ENCODE measurements at places on chromosomes 3 and 15. TPM values are rescaled to one million over a fixed set of nuclear protein-coding genes. Genes with fewer than 3 reads are reported as not detected.
A peak's percentile ranks its signal among the peaks of the same experiment; 100 is the strongest.

- H3K27me3 ChIP-seq = no peaks in the 10 kb centered on the region
- DNase-seq = no peak
- no peak overlapping the region for H3K4me3 ChIP-seq
- no peaks in the 10 kb centered on the region for H3K4me1 ChIP-seq
- H3K36me3 ChIP-seq = no peaks in the 10 kb centered on the region
Observed at GRCh38 chr15:60352525-60352924, 45.3 kb downstream of the ANXA2 start.

FAM81A gene
- 4.4 TPM for total RNA-seq

DNA sequence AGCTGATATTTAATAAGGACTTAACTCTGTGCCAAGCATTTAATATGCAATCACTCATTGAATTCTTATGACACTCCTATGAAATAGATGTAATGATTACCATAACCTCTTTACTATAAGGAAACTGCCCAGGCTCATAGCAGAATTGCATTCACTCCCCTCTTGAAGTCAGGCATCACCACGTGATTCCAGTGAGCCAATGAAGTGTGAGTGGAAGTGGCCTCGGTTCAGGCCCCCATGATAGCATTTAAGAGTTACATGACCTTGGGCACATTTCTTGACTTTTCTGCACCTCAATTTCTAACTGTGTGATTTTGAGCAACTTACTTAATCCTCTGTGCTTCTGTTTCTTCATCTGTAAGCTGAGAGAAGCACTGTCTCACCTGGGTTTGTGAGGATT is 62.8 kb upstream of the CLDN18 start:
- no peak overlapping the region for H3K4me3 ChIP-seq
- H3K36me3 ChIP-seq = no peaks in the 10 kb centered on the region
- H3K27me3 ChIP-seq = no peaks in the 10 kb centered on the region
- H3K27ac ChIP-seq = no peak overlapping the region
- DNase-seq = no peak
- no peaks in the 10 kb centered on the region for H3K4me1 ChIP-seq

DNA sequence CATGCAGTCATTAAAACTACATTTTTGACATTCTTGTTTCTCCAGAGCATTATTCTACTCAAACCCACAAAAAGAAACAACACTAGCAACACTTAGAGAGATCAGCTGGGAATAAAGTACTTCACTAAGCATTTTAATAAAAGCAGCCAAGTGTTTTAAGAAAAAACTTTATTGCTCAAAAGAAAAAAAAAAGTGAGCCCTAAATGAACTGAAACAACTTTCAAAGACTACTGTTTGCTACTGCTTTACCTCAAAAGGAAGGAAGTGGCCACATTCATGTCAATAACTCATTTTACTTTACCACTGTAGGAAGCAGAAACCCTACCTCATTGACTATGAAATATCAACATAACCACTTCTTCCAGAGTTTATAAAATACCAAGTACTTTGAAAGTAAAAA is 91.3 kb downstream of the UACA start:
- no peaks in the 10 kb centered on the region for H3K4me1 ChIP-seq
- no peaks in the 10 kb centered on the region for H3K36me3 ChIP-seq
- DNase-seq = no peak
- no peaks in the 10 kb centered on the region for H3K27me3 ChIP-seq
- H3K4me3 ChIP-seq = no peak overlapping the region
- no peak overlapping the region for H3K27ac ChIP-seq

DNA sequence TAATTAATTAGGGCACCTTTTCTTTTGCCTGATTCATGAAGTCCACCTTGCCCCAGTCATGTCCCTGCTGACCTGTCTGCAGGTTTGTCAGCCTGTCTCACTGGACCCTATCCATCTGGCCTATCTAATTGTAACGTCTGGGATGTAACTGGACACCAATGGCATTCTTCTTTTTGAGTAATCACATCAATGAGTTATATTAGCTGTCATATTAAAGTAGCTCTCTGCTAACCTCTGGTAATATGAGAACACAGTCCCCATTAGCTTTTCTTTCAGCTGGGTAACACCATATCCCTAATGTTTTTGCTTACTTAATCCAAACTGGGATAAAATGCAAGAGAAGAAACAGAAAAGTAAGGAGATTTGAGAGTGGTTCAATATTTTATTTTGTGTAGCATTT is 166.2 kb upstream of the VEPH1 start:
- no peak for DNase-seq
- no peak overlapping the region for H3K27ac ChIP-seq
- no peaks in the 10 kb centered on the region for H3K27me3 ChIP-seq
- no peak overlapping the region for H3K4me3 ChIP-seq
- H3K4me1 ChIP-seq = no peaks in the 10 kb centered on the region
- H3K36me3 ChIP-seq = no peaks in the 10 kb centered on the region

GRCh38 chr3:190860521-190860920 is 2.0 kb downstream of the GMNC start:
- no peak overlapping the region for H3K27ac ChIP-seq
- H3K36me3 ChIP-seq = no peaks in the 10 kb centered on the region
- H3K4me3 ChIP-seq = no peak overlapping the region
- no peaks in the 10 kb centered on the region for H3K27me3 ChIP-seq
- no peak for DNase-seq
- H3K4me1 ChIP-seq = no peaks in the 10 kb centered on the region

DNA sequence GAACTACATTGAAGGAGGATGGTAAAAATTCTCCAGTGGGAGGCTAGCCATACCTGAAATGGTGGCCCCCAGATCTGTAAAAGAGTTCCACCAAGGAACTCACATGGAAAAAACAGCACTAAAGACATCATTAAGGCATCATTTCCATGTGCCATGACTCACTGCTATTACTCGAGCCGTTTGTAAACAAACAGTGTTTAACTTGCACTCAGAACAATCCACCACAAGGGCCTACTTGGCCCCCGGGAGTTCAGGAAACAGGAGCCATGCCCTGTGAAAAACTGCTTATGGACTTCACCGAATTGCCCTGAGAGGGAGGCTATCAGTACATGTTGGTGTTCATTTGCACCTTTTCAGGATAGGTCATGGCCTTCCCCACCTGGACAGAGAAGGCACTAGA is 18.2 kb downstream of the CCR4 start:
- H3K4me1 ChIP-seq = no peaks in the 10 kb centered on the region
- no peaks in the 10 kb centered on the region for H3K27me3 ChIP-seq
- no peak overlapping the region for H3K4me3 ChIP-seq
- H3K27ac ChIP-seq = no peak overlapping the region
- H3K36me3 ChIP-seq = no peaks in the 10 kb centered on the region

BTLA gene
- 0.62 TPM for total RNA-seq

GRCh38 chr15:84822653-84823281 is 5.6 kb downstream of the ALPK3 start:
- no peak for DNase-seq
- no peaks in the 10 kb centered on the region for H3K27me3 ChIP-seq
- no peaks in the 10 kb centered on the region for H3K36me3 ChIP-seq
- no peaks in the 10 kb centered on the region for H3K4me1 ChIP-seq
- H3K27ac ChIP-seq = peak overlapping the region; percentile 76

GRCh38 chr15:31262901-31263671 is 63.5 kb upstream of the KLF13 start:
- H3K36me3 ChIP-seq = no peaks in the 10 kb centered on the region
- H3K4me1 ChIP-seq = no peaks in the 10 kb centered on the region
- H3K27me3 ChIP-seq = no peaks in the 10 kb centered on the region
- H3K27ac ChIP-seq = no peak overlapping the region
- DNase-seq = no peak
- no peak overlapping the region for H3K4me3 ChIP-seq

DNA sequence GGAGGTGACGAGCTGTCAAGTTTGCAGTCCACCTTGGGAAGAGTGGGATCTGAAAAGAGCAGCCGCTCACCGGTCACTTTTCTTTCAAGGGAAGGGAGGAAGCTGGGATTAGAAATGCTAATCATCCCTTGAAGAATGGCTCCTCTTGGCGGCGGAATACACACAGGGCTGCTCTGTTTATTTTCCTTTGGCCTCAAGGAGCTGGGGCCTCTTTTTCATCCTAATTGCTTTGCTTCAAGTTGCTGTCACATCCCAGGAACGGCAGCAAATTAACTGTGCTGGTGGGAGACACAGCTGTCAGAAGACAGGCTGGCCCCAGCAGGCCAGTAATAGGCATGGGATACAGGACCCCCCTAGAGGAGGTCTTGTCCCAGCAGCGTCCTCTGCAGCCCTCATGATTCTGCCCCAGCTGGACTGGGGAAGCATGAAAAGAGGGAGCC is 6.7 kb downstream of the KBTBD13 start:
- H3K27me3 ChIP-seq = no peaks in the 10 kb centered on the region
- DNase-seq = no peak
- H3K36me3 ChIP-seq = no peaks in the 10 kb centered on the region
- H3K27ac ChIP-seq = peak overlapping the region; percentile 74
- peaks cover 22% of the 10 kb centered on the region for H3K4me1 ChIP-seq

DNA sequence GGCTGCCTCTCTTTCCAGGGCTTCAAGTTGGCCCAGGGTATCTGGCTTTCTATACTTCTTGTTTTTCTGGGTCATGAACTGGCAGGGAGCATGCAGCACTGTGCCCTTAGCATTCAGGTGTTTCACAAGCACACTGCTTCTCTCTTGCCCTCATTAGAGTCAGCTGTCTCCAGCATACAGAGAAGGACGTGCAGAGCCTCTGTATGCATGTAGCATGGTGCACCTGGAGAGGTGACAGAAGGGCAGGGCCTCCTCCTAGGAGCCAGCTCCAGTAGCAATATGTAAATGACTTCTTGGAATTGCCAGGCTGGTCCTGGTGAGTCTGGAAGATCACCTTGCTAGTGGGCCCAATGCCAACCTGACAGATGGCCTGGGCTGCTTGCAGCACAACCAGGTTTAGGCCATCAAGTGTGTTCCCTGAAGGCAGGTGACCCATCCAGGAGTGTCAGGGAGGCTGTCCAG is 44.8 kb upstream of the ATP2C1 start:
- DNase-seq = no peak
- H3K4me1 ChIP-seq = no peaks in the 10 kb centered on the region
- no peaks in the 10 kb centered on the region for H3K36me3 ChIP-seq

GRCh38 chr3:155886915-155887314 is 16.5 kb downstream of the GMPS start:
- H3K4me1 ChIP-seq = no peaks in the 10 kb centered on the region
- H3K27ac ChIP-seq = no peak overlapping the region
- no peak overlapping the region for H3K4me3 ChIP-seq
- no peaks in the 10 kb centered on the region for H3K27me3 ChIP-seq

ZKSCAN7 gene
- total RNA-seq = 3.9 TPM

- DNase-seq = peak; percentile 49
- no peak overlapping the region for H3K4me3 ChIP-seq
- H3K36me3 ChIP-seq = no peaks in the 10 kb centered on the region
- no peaks in the 10 kb centered on the region for H3K4me1 ChIP-seq
- H3K27ac ChIP-seq = no peak overlapping the region
Observed at GRCh38 chr3:146065573-146066006, 95.4 kb downstream of the PLOD2 start.

GRCh38 chr3:23549148-23549910 is 256.4 kb upstream of the UBE2E1 start:
- H3K27me3 ChIP-seq = no peaks in the 10 kb centered on the region
- no peaks in the 10 kb centered on the region for H3K36me3 ChIP-seq
- no peak for DNase-seq
- H3K4me3 ChIP-seq = no peak overlapping the region
- no peaks in the 10 kb centered on the region for H3K4me1 ChIP-seq
- H3K27ac ChIP-seq = no peak overlapping the region

HGD gene
- total RNA-seq = 0.98 TPM

GRCh38 chr3:117407317-117407716 is 697.7 kb downstream of the TUSC7 start:
- H3K27ac ChIP-seq = no peak overlapping the region
- no peaks in the 10 kb centered on the region for H3K36me3 ChIP-seq
- no peaks in the 10 kb centered on the region for H3K27me3 ChIP-seq
- DNase-seq = no peak
- no peaks in the 10 kb centered on the region for H3K4me1 ChIP-seq

GRCh38 chr3:180496995-180497394 is 105.0 kb upstream of the TTC14 start:
- no peaks in the 10 kb centered on the region for H3K27me3 ChIP-seq
- no peak overlapping the region for H3K27ac ChIP-seq
- H3K4me3 ChIP-seq = no peak overlapping the region
- H3K36me3 ChIP-seq = no peaks in the 10 kb centered on the region
- H3K4me1 ChIP-seq = no peaks in the 10 kb centered on the region
- DNase-seq = no peak

DNA sequence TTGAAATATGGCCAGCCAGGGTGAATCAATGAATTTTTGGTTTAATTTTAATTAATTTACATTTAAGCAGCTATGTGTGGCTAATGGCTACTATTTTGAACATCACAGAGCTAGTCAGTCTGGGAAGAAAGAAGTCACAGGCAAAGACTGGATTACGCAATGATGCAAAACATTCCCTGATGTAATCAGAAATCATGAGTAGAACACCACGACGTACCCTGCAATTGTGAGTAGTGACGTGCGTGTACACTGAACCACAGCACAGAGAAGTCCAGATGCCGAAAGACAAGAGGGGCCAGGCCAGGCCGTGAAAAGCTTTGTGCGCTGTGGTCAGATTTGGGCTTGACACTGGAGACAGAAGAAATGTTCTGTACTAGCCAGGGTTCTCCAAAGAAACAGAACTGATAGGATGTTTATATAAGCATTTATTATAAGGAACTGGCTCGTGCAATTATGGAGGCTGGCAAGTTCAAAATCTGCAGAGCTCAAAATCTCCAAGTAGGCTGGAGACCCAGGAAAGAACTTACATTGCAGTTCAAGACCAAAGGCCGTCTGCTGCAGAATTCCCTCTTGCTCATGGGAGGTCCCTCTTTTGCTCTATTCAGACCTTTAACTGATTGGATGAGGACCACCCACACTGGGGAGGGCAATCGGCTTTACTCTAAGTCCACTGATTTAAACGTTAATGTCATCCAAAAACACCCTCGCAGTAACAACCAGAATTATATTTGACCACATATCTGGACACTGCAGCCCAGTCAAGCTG is 44.6 kb downstream of the SH3BP5 start:
- no peaks in the 10 kb centered on the region for H3K27me3 ChIP-seq
- H3K4me1 ChIP-seq = peaks cover 13% of the 10 kb centered on the region
- H3K4me3 ChIP-seq = no peak overlapping the region
- DNase-seq = peak; percentile 75

DNA sequence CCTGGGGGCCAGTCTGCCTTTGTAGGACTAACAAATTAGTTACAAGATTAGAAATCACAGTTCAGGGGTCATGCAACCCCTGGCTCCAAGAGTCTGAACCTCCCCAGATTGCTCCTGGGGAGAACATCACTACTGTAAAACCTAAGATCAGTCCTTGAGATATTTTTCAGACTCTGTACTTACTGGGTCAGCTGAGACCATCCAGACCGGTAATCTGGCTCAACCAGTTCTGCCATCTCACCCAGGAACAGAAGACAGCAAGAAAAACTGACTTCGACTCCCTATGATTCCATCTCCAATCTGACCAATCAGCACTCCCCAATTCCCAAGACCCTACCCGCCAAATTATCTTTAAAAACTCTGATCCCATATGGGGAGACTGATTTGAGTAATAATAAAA is 47.5 kb downstream of the NMD3 start:
- H3K27ac ChIP-seq = no peak overlapping the region

GRCh38 chr3:37741644-37742043 is 120.0 kb upstream of the CTDSPL start:
- H3K4me1 ChIP-seq = no peaks in the 10 kb centered on the region
- H3K36me3 ChIP-seq = no peaks in the 10 kb centered on the region
- H3K4me3 ChIP-seq = no peak overlapping the region
- DNase-seq = peak; percentile 23
- no peaks in the 10 kb centered on the region for H3K27me3 ChIP-seq
- no peak overlapping the region for H3K27ac ChIP-seq
